Renal cortical epithelial cell (primary cell): ENCODE measurements at places on chromosomes 4 and X. TPM values are rescaled to one million over a fixed set of nuclear protein-coding genes. Genes with fewer than 3 reads are reported as not detected.

Gene ZFP42
- total RNA-seq: 0.10 and 0.17 TPM in 2 replicates

DNA sequence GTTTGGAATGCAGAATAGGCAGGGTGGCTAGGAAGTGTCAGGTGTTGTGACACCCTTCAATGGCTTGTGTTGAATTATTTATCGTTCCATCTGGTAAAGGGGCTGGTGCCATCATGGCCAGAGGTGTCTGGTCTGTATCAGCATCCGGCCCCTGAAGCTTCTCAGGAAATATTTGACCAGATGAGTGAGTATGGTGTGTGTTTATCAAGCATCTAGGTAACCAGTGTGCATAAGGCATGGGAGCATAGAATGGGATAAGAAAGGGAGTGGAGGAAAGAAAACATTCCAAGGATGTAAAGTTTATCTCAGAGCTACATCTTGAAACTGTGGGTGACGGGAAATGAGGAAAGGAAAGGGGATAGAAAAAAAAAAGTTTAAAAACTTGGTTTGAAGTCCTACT is 109.4 kb downstream of the KLHL4 start:
- DNase-seq: no peak

DNA sequence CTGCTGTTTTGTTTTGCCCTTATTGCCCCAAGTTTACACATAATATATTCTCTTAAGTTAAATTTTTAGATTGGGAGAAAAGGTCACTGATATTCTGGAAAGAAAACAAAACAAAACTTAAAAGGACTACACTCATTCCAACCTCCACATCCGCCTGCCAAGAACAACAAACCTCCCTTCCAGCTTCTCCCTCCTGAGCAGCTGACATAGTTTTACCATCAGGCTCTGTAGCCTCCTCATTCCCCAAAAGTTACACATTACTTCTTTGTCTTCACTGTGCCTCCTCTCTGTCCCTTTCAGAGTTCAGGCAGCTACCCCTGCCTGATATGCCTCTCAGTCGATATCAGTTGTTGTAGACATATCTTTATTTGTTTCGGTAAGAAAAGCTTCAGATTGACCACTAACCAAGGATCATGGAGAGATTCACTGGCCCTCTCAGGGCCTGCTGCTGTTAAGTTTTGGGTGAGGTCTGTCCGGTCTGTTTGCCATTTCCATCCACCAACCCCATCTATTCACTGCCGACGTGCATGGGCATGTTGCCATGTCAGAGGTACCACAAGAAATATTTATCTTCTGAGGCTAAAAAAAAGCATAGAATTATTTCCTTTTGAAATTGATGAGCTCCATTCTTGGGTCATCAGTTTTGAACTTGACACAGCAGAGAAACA is 164.1 kb downstream of the GASK1B start:
- DNase-seq: peak; percentile 33

Gene PPEF2
- not detected in 2 replicates for total RNA-seq

Gene TNIP3
- 0.30 and 0.35 TPM in 2 replicates for total RNA-seq

Gene NDUFC1
- total RNA-seq: 36.4 and 42.2 TPM in 2 replicates

Gene SCARB2
- total RNA-seq: 180 and 259 TPM in 2 replicates

DNA sequence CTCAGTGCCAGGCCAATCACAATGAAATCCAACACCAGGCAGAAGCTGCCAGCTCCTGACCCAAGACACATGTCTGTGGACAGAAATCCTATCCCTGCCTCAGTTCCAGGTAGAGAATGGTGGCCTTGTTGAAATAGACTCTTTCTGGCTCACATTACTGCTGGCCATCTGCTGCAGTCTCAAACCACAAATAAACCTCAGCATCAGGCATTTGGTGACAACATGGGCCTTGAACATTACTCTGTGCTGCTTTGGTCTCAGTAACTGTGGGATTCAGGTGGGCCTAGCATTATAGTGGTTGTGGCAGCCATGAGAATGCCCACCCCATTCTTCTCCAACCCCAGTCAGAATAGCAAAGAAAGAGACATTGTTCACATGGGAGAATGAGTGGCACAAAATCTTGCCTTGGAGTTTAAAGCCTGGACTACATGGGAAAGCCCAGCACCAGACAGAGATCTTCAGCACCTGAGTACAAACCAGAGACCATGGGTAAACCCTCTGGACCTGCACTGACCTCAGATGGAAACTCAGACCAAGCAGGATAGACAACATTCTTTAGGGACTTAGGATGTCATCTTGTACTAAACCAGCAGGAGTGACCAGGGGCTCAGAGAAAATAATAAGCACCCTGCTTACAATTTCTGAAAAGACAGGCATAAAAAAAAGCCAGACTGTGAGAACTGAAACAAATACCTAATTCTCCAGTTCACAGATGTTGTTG is 50.4 kb upstream of the TRAM1L1 start:
- peak; percentile 24 for DNase-seq

Gene NMU
- total RNA-seq: 4.0 TPM in 1 of 2 replicates, not detected in the other
